ENCODE measurements at places on chromosomes 11 and 22. TPM values are rescaled to one million over a fixed set of nuclear protein-coding genes. Genes with fewer than 3 reads are reported as not detected.

DNA sequence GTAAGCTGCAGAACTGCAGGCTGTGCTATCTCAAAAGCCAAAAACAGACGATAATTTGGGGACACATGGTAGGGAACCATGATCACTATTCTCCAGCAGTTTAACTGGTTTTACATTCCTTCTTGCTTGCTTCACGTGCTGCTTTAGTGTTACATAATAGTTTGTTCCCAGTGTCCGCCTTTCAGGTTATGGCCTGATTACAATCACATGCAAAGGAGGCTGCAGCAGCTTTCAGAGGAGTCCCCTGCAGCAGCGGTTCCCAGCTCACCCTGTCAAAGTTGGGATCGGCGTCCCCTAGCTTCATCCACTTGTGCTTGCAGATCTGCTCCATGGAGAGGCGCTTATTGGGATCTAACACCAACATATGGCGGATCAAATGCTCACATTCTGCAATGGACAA is 39.2 kb upstream of the APOA1 start:
- DNase-seq = no peak

- no peak for DNase-seq
These were observed 53.1 kb upstream of the THY1 start for GRCh38 chr11:119476038-119476437.

DNA sequence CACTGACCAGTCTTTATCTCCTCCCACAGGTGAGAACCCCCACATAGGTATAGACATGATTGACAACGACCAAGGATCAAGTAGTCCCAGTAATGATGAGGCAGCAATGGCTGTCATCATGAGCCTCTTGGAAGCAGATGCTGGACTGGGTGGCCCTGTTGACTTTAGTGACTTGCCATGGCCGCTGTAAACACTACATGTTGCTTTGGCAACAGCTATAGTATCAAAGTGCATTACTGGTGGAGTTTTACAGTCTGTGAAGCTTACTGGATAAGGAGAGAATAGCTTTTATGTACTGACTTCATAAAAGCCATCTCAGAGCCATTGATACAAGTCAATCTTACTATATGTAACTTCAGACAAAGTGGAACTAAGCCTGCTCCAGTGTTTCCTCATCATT is 76.5 kb downstream of the BTBD10 start:
- no peak for DNase-seq

The OR51B4 gene
- total RNA-seq = not detected

DNA sequence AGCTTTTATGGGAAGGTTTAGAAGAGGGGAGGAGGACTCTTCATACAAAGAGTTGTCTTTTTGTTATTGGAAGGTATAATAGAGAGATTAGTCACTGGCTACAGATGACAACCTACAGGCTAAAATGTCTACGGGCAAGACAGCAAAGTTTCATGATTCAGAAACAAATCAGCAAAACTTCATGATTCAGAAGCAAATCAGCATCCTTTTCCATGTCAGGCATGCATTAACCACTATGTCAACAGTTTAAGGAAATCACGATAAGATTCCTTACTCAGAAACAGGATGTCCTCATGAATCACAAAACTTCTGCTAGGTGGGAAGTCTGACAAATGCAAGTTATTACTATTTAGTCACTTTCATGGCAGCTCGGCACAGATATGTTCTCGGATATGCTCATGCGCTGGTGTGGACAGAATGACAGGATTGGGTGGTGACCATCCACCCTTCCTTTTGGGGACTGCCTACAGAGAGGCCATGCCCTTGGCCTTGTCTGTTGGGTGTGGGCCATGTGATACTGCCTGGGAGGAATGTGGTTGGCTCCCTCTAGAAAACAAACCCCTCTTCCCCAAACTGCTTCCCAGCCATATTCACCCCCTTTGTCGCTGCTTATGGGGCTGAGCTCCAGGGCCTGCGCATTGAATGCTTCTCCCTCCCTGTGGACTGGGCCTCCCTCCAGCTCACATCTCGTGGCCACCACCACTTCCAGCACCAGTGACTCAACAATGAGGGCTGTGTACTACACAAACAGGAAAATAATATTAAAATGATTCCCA is 10.1 kb downstream of the C11orf91 start:
- DNase-seq = no peak

All from activated CD4-positive, alpha-beta memory T cell treated with anti-CD3 and anti-CD28 coated beads, Interleukin-2, amount 10 ng/mL, durations not matched to agents 7 days and 5 days (primary cell).